ENCODE measurements at places on chromosomes 12 and 14. TPM values are rescaled to one million over a fixed set of nuclear protein-coding genes. Genes with fewer than 3 reads are reported as not detected.

- H3K27ac ChIP-seq: no peak overlapping the region
- H3K36me3 ChIP-seq: no peaks in the 10 kb centered on the region
- no peaks in the 10 kb centered on the region for H3K4me1 ChIP-seq
- H3K27me3 ChIP-seq: no peaks in the 10 kb centered on the region
Measured at GRCh38 chr12:71415336-71416231, 24.0 kb upstream of the LGR5 start.

DACT1 gene
- polyA plus RNA-seq: 10.1 TPM

- no peaks in the 10 kb centered on the region for H3K4me1 ChIP-seq
- DNase-seq: no peak
- H3K27me3 ChIP-seq: no peaks in the 10 kb centered on the region
- H3K27ac ChIP-seq: no peak overlapping the region
- H3K4me3 ChIP-seq: no peak overlapping the region
Measured at GRCh38 chr12:49030714-49031572, 12.4 kb upstream of the PRKAG1 start.

KRT77 gene
- not detected for polyA plus RNA-seq

GRCh38 chr14:72528059-72528862 lies 365.6 kb downstream of the DPF3 start:
- no peaks in the 10 kb centered on the region for H3K27me3 ChIP-seq
- no peaks in the 10 kb centered on the region for H3K4me1 ChIP-seq

GRCh38 chr14:80522936-80523335 lies 311.6 kb upstream of the DIO2 start:
- H3K27me3 ChIP-seq: no peaks in the 10 kb centered on the region
- H3K4me1 ChIP-seq: peaks cover 4% of the 10 kb centered on the region
- no peak for DNase-seq
- no peak overlapping the region for H3K27ac ChIP-seq
- no peaks in the 10 kb centered on the region for H3K36me3 ChIP-seq

CLEC9A gene
- polyA plus RNA-seq: not detected

DNA sequence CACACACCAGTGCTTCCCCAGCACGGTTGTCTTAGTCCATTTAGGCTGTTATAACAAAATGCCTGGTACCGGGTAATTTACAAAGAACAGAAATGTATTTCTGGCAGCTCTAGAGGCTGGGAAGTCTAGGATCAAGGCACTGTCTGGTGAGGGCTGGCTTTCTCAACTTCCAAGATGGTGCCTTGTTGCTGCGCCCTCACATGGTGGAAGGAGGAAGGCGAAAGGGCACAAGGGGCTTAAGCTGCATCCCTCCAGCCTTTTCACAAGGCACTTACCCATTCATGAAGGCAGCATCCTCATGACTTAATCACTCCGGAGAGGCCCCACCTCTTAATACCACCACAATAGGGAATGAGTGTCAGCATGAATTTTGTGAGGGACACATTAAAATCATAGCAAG lies 155.5 kb downstream of the SLC15A5 start:
- no peaks in the 10 kb centered on the region for H3K27me3 ChIP-seq
- H3K36me3 ChIP-seq: no peaks in the 10 kb centered on the region
- no peak overlapping the region for H3K27ac ChIP-seq
- H3K4me1 ChIP-seq: no peaks in the 10 kb centered on the region
- no peak for DNase-seq
- no peak overlapping the region for H3K4me3 ChIP-seq

GRCh38 chr12:116502989-116503496 lies 56.1 kb upstream of the MAP1LC3B2 start:
- peak overlapping the region; percentile 37 for H3K27ac ChIP-seq
- DNase-seq: peak; percentile 41
- no peaks in the 10 kb centered on the region for H3K27me3 ChIP-seq
- H3K36me3 ChIP-seq: no peaks in the 10 kb centered on the region
- peaks cover 4% of the 10 kb centered on the region for H3K4me1 ChIP-seq

DNA sequence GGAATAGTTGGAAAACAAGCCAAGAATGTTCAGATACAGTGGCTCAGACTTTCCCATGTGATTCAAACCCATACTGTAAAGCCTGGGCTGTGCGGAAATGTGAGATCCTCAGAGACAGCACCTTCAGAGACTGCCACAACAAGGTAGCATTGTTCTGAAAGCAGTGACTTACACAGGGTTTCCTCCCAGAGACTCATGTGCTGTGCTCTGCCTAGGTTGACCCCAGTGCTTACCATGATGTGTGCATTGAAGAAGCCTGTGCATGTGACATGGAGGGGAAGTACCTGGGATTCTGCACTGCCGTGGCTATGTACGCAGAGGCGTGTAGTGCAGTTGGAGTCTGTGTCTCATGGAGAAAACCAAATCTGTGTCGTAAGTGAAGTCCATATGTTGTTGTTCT lies 219.4 kb downstream of the LRRK2 start:
- no peaks in the 10 kb centered on the region for H3K4me1 ChIP-seq
- H3K27ac ChIP-seq: no peak overlapping the region
- no peaks in the 10 kb centered on the region for H3K36me3 ChIP-seq
- H3K27me3 ChIP-seq: no peaks in the 10 kb centered on the region
- DNase-seq: no peak

DNA sequence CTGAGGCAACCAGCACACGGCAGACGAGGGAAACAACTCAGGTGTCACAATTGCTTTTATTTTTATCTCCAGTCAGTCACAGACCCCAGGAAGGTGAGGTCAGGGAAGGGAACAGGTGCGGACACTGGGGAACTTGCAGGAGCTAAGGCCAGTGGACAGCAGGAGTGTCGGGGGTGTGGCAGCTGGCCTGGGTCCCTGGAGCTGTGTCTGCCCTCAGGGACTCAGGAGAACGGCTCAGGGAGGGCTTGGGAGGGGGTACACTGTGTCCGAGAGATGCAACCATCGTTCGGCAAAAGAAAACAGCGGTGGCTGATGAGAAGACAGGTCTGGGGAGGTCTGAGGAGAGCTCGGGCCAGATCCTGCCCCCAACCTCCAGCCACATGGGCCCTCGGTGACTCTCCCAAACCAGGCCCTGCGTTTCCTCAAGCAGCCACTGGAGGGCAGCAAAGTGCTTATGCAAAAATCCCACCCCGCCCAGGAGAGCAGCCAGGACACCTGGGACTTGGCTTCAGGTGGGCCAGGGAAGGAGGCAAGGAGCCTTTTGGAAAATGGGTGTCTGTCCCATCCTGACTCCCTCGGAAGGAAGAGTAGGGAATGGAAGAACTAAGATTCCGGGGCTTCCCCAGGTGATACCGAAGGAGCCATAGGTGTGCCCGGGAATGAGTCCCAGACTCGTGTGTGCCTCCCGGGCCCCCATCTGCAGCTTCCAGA lies 24.1 kb upstream of the BCDIN3D start:
- no peak overlapping the region for H3K4me3 ChIP-seq
- peak overlapping the region; percentile 63 for H3K27ac ChIP-seq
- peak; percentile 85 for DNase-seq
- peaks cover 8% of the 10 kb centered on the region for H3K27me3 ChIP-seq
- H3K4me1 ChIP-seq: peaks cover 28% of the 10 kb centered on the region

DNA sequence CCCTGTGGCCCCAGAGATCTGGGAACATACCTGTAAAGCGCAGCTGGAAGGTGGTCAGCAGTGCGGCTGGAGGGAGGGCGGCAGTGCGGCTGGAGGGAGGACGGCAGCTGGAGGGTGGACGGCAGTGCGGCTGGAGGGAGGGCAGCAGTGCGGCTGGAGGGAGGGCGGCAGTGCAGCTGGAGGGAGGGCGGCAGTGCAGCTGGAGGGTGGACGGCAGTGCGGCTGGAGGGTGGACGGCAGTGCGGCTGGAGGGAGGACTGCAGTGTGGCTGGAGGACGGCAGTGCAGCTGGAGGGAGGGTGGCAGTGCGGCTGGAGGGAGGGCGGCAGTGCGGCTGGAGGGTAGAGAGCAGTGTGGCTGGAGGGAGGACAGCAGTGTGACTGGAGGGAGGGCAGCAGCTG lies 23.5 kb downstream of the LRCOL1 start:
- no peaks in the 10 kb centered on the region for H3K4me1 ChIP-seq
- no peak overlapping the region for H3K4me3 ChIP-seq
- DNase-seq: no peak

DNA sequence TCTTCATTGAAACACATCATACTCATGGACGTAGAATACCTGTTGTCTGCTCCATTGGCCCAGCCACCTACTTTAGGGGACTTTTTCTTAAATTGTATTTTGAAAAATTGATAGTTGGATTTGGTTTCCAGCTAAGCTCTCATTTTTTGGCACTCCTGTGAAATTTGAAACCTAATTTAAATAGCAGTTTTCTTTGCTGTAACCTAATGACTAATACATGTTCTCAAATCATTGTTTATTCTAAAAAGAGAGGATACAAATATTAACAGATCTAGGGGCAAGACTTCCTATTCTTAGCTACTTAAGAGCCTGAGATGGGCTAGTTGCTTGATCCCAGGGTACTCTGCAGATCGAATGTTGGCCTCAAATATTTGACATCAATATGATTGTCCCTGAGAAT lies 78.9 kb downstream of the PLEKHA5 start:
- H3K27me3 ChIP-seq: no peaks in the 10 kb centered on the region
- H3K36me3 ChIP-seq: no peaks in the 10 kb centered on the region
- no peak for DNase-seq
- H3K27ac ChIP-seq: no peak overlapping the region
- peaks cover 5% of the 10 kb centered on the region for H3K4me1 ChIP-seq

Data from stomach (tissue), 19 donors.